ENCODE measurements at places on chromosomes 13 and 19.

- no peak for DNase-seq
Observed at GRCh38 chr13:36778083-36778671, 40.8 kb upstream of the RFXAP start.

DNA sequence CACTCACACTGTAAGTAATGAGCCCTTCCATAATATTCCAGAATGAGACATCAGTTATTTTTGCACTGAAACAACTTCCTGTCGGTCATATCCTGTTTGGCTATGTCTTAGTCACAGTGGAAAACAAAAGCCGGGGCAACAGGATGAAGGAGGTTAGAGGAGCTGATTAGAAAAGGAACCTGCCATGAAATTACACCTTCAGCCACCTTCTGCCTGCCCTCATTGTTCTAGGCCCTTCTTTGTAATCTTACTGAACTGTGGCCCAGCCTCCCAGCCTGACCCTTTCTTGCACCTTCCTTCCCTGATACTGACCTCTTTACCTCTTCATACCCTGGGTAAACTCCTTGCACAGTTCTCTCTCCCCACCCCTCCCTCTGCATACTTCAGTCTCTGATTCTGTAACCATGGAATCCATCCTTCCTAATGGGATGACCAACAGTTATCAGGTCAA lies 67.3 kb downstream of the DOCK9 start:
- DNase-seq = peak; percentile 56

DNA sequence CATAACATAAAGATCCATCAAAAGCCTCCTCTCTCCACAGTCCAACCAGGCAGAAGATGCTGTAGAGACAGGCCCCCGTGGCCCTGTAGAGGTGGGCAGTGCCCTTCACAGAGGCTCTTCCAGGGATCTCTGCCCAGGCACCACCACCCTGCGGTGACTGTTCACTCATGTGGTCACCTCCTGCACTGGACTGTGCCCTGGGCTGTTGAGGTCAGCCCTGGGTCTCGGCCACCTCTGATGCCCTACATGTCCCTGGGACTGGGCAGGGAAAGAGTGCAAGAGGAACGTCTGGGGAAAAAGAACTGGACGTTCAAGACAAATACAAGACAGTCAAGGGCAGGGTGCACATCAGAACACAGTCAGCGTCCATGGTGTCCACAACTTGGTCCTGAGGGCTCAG lies 22.3 kb downstream of the PEPD start:
- DNase-seq = no peak

GRCh38 chr13:85223883-85224656 lies 575.1 kb downstream of the SLITRK6 start:
- no peak for DNase-seq

- no peak for DNase-seq
Observed at GRCh38 chr19:49820125-49820524, 2.0 kb downstream of the MED25 start.

DNA sequence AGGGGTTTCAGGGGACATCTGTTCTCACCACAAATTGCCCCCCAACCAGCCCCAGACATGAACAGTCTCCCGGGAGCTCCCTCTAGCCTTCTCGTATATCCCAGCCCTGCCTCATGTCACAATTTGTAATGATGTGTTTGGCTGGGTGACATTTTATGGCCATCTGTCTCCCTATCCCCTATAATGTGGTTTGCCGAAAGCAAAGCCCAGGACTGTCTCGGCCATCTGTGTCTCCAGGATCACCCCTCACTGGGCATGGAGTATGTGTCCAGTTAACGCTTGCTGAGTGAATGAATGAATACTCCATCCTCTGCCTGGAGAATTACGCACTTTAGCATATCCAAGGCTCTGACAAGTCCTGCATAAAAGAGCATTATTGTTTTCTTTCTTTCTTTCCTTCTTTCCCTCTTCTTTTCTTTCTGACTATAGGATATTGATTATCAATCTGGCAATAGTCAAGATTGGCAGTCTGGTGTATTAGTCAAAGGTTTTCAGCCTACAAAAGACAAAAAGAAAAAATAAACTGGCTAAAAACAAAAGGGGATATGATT lies 15.1 kb downstream of the HPN start:
- DNase-seq = no peak

DNA sequence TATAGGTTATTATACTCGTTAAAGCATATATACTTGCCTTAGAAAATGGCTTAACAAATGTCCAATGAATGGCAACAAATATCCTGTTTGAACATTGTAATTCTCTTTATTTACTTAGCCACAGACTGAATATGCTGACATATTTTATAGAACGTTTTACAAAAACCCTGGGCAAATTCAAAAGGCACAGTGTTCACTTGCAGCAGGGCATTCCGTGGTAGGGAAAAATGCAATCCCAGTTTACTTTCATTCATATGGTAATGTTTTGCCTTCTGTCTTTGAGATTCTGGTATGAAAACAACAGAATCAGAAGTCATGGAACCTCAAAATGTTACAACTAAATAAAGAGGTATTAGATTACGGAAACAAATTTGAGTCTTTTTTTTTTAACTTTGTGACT lies 56.2 kb upstream of the MYCBP2 start:
- DNase-seq = no peak

- peak; percentile 23 for DNase-seq
Observed at GRCh38 chr13:44573790-44574465, 2.2 kb downstream of the TSC22D1 start.

DNA sequence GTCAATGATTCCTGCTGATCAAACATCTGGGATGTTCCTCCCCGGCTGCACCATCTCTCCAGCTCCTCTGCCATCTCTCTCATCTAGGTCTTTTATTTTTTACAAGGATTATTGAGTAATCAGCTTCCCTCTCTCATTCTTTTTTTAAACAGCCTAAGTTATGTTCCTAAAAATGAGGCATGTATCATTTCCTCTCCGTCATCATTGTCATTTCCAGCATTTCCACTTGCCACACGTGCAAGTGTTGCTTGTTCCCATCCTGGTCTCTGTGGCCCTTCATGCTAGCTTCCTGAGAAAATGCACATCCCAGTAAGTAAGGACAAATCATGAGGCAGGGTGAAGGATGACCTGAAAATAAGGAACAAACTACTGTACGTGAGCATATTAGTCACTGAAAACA lies 102.7 kb upstream of the POSTN start:
- no peak for DNase-seq

DNA sequence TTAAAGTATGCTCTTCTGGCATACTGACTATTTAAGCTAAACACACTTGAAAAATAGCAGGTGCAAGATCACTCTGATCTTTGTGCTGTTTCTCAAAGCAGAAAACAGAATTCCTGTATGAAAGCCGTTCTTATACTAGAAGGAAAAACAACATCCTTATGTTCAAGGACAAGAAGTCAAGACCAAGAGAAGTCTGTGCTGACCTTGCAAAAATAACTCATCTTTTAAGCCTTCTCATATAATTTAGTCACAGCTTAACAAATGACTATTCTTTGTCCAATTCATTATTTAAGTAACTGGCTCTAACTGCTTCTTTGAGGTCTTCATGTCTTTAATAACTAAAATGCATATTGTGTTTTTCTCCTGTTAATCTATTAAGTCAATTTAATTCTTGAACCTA lies 2750.2 kb upstream of the PCDH20 start:
- no peak for DNase-seq

DNA sequence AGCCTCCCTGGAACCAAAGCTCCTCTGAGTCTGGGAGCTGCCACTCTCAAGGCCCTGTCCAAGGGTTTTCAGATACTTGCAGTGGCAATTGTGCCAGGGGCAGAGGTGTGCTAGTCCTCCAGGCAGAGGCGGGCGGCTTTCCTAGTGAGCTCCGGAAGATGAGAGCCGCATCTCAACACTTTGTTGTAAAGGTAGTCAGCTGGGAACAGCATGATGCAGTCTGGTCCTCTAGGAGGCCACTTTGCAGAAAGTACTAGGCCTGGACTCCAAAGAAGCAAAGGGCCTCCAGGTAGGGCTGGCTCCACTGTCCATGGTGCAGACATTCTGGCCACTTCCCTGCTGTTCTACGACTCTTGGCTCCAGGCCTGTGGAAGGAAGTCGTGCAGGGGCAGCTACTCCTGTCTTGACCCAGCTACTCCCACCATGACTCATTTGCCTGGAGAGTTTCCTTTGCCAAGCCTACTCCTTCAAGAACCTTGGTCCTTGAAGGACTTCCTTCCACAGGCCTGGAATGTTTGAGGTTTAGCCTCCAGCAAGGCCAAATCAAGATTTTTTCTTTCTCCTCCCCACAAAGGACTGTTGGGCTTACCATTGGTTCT lies 9.9 kb upstream of the ZNF536 start:
- DNase-seq = no peak

Measured in H54 (cell line).